ENCODE measurements at places on chromosomes 1 and 21.

- DNase-seq, result no peak
Observed at GRCh38 chr1:77794550-77794949, 15.1 kb downstream of the MIGA1 start.

DNA sequence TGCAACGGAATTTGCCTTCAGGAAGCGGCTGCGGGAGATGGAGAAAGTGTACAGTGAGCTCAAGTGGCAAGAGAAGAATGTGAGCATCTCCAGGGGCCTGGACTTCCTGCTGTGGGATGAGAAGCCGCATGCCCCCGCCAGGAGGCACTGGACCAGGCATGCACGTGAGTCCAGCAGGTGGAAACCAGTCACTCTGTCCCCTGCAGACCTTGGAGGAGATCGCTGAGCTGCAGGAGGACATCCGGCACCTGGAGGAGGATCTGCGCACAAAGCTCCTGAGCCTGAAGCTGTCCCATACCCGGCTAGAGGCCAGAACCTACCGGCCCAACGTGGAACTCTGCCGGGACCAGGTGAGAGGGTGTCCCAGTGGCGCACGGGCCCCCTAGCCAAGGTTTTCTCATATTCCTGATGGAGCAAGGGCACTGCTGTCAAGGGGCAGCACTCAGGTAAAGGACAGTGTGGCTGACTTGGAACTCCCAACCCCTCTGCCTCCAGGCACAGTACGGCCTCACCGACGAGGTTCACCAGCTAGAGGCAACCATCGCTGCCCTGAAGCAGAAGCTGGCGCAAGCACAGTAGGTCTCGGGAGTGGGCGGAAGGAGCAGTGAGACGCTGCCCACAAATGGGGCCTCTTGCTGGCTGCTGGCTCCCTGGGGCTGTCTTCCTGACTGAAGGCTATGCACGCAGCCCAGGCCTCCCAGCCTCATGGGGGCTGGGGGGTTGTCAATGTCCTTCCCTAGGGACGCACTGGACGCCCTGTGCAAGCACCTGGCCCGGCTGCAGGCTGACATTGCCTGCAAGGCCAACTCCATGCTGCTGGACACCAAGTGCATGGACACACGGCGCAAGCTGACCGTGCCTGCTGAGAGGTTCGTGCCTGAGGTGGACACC lies 1.2 kb upstream of the ADPRS start:
- no peak for DNase-seq

GRCh38 chr1:40612345-40612831 lies 53.1 kb downstream of the RIMS3 start:
- no peak for DNase-seq

DNA sequence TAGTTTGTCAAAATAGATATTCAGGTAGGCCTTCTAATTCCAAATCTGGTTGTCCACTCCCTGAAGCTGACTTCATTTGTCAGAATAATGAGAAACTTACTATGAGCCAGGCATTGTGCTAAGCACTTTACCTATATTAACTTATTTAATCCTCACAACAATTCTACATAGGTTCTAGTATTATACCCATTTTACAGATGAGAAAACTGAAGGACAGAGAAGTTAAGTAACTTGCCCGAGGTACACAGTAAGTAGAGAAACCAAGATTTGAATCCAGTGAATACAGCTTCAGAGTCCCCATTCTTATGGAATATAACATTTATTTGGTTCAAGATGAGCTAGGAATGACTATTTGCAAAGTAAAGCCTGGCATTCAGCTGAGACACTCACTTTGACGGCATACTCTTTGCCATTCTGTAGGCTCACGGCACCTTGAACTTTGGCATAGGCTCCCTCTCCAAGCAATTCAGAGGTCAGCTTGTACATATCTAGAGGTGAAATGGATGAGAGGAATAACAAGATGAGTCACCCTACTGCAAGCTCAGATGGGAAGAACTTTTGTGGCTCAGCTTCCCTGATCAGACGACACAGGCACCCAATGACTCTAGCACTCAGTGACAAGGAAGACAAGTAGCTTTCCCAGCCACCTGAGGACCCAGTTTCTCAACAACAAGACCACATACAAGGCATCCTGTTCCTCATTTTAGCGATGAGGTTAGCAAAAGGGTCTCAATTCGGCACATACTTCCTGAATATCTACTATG lies 23.7 kb downstream of the MKNK1 start:
- DNase-seq, result no peak

Data from GOT3 (cell line).